Hair follicular keratinocyte (primary cell): ENCODE measurements at places on chromosomes 2 and 18. TPM values are rescaled to one million over a fixed set of nuclear protein-coding genes. Genes with fewer than 3 reads are reported as not detected.

The UCN gene
- total RNA-seq: 0.23 and 2.1 TPM in 2 replicates

The ALPG gene
- not detected in 2 replicates for total RNA-seq

The KCNJ3 gene
- total RNA-seq: not detected in 2 replicates

The LYPD6B gene
- 1.9 and 4.9 TPM in 2 replicates for total RNA-seq

The SERPINB2 gene
- total RNA-seq: 51.8 and 59.3 TPM in 2 replicates

The EVX2 gene
- total RNA-seq: not detected in 2 replicates

The PLGLB1 gene
- 0.55 and 0.57 TPM in 2 replicates for total RNA-seq

The HJURP gene
- total RNA-seq: 10.9 and 34.3 TPM in 2 replicates

The RETREG2 gene
- 44.2 and 46.0 TPM in 2 replicates for total RNA-seq

The POTEF gene
- not detected in 2 replicates for total RNA-seq

The PARD6G gene
- total RNA-seq: 29.0 and 32.2 TPM in 2 replicates

The CNGA3 gene
- not detected in 2 replicates for total RNA-seq

The ZNF385B gene
- not detected in 2 replicates for total RNA-seq

The LOXHD1 gene
- not detected in 2 replicates for total RNA-seq

The PLGLB2 gene
- total RNA-seq: 0.23 and 4.1 TPM in 2 replicates

The CBLN2 gene
- not detected in 2 replicates for total RNA-seq

The POLE4 gene
- 26.2 and 35.3 TPM in 2 replicates for total RNA-seq

The DCAF17 gene
- 10.8 and 15.5 TPM in 2 replicates for total RNA-seq

The TRIM43 gene
- total RNA-seq: not detected in 2 replicates

The SH3BP4 gene
- total RNA-seq: 35.1 and 40.7 TPM in 2 replicates

The CCDC141 gene
- total RNA-seq: under 0.01 TPM in 1 of 2 replicates, not detected in the other

The VPS54 gene
- 16.8 and 17.2 TPM in 2 replicates for total RNA-seq

The BUB1 gene
- total RNA-seq: 14.4 and 46.6 TPM in 2 replicates

The TUBA3E gene
- not detected in 2 replicates for total RNA-seq

The CTAGE1 gene
- not detected in 2 replicates for total RNA-seq

The TIGD1 gene
- 0.70 and 1.9 TPM in 2 replicates for total RNA-seq

The WDR7 gene
- total RNA-seq: 6.4 and 13.7 TPM in 2 replicates

The ARHGAP28 gene
- 0.16 and 0.99 TPM in 2 replicates for total RNA-seq

The DSEL gene
- total RNA-seq: 1.6 and 2.2 TPM in 2 replicates

The PRKAG3 gene
- total RNA-seq: not detected in 2 replicates

The PCARE gene
- not detected in 2 replicates for total RNA-seq

The FLACC1 gene
- total RNA-seq: not detected in 2 replicates

The ZSWIM2 gene
- not detected in 2 replicates for total RNA-seq

The SMYD5 gene
- 20.9 and 28.7 TPM in 2 replicates for total RNA-seq

The TEKT4 gene
- total RNA-seq: not detected in 2 replicates

The CKAP2L gene
- total RNA-seq: 11.3 and 21.2 TPM in 2 replicates

The PROM2 gene
- total RNA-seq: 5.9 and 7.9 TPM in 2 replicates

The GCG gene
- not detected in 2 replicates for total RNA-seq

The FOXD4L1 gene
- total RNA-seq: not detected in 2 replicates

The SCYGR4 gene
- total RNA-seq: not detected in 2 replicates
